Hematopoietic multipotent progenitor cell treated with erythropoietin and hydrocortisone succinate and interleukin-3 and kit ligand, for 4 days (in vitro differentiated cells): ENCODE measurements at places on chromosomes 3 and 15.

DNA sequence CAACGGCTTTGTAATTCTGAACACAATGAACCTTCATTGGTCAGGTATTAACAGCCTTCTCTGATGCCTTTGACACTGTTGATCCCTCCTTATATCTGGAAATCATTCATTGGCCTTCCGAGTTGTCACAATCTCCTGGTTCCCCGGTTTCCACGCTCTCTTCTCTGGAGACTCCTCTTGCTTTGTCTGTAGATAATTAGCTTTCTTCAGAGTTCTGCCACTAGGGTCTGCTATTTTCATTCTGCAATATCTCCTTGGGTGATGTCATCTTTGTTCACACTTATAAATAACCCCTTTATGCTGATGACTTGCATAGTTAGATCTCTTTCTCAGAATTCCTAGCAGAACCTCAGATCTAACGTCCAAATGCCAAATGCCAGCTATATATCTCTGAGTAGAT lies 583.8 kb upstream of the ZNF717 start:
- peak; percentile 7 for DNase-seq

DNA sequence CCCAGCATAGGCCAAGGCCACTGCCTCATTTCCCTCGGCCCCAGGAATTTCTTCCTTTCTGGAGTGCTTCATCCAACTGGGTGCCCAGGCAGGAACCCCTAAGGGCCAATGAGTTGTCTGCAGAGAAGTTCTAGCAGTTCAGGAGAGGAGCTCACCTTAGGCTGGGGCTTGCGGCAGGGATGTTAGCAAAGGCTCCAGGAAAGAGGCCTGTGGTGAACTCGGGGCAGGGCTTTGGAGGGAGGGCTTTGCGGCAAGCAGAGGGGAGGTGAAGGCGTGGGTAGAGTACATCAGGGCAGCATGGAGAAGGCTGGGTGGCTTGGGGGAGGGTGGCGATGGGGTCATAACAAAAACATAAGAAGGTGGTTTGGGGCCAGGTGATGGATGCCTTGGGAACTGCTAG lies 1.1 kb downstream of the GHRL start:
- DNase-seq: no peak

DNA sequence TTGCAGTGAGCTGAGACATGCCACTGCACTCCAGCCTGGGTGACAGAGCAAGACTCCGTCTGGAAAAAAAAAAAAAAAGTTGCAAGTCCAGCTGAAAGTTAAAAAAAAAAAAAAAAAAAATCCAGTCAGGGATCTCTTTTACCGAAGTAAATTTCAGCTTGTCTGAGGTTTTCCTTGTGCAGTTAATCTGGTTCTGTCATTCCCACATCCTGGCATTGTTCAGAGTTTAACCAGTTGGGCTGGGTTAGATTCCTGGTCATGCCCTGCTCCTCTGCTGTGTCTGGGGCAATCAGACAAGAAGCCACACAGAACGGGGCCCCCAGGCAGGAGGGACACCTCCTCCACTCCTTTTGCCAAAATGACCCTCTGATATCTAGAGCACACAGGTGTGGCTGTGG lies 84.1 kb upstream of the KLHL25 start:
- DNase-seq: no peak

GRCh38 chr3:44948239-44948638 lies 27.7 kb downstream of the ZDHHC3 start:
- no peak for DNase-seq

DNA sequence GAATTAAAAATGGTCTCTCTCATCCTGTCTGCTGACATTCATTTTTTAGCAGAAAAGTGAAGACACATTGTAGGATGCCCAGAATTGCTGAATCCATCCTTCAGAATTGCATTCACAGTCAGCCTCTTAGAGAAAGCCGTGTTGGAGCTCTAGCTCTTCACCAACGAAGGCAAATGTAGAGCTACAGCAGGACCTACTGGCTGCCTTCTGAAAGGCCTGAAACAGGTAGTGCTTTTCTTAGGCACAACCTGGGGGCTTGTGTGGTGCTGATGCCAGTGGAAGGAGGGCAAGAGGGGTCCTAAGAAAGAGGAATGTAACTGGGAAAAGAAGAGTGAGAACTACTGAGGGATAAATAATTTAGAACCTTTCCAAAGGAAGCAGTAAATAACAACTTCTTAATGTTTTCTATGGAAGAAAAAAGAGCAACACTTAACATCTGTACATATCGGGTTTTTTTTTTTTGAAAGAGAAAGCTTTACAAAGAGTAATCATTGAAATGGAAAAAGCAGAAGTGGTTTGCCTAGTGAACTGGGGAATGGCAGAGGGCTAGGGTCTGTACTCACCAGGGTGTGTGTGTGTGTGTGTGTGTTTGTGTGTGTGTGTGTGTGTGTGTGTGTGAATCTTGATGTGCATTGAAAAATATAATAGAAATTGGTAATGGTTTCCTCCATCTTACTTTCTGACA lies 297.8 kb downstream of the SATB1 start:
- DNase-seq: peak; percentile 87

- no peak for DNase-seq
These were observed 10.0 kb downstream of the FSTL1 start for GRCh38 chr3:120440762-120441161.

- DNase-seq: peak; percentile 81
These were observed 24.7 kb downstream of the GPR15 start for GRCh38 chr3:98556164-98557130.

GRCh38 chr3:11288786-11289637 lies 16.8 kb downstream of the ATG7 start:
- DNase-seq: peak; percentile 84

GRCh38 chr15:43789409-43789808 lies 2.7 kb upstream of the SERF2 start:
- DNase-seq: no peak

- DNase-seq: no peak
These were observed 46.9 kb downstream of the GRIP2 start for GRCh38 chr3:14492948-14493881.

GRCh38 chr15:92883876-92884435 lies 16.2 kb upstream of the CHD2 start:
- DNase-seq: peak; percentile 43

DNA sequence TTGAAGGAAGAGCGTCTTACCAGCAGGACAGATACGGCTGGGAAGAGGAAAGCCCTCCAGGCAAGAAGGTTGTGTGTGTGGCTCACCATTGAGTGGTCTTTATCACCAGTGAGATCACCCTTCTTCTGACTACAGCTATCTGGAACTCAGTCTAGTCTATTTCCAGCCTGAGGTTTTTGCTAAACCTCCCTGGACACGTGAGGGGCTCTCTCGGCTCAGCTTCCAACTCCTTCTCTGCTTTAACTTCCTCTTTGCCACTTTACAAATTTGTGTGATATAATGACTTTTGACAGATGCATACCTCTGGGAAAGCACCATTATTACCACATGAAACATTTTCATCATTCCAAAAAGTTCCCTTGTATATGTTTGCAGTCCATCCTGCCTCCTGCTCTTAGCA lies 15.3 kb upstream of the ROPN1 start:
- peak; percentile 61 for DNase-seq

GRCh38 chr3:39766433-39766832 lies 43.0 kb upstream of the MYRIP start:
- no peak for DNase-seq
